ENCODE measurements at places on chromosomes 16 and 17.

- DNase-seq, result no peak
Measured at GRCh38 chr16:20781697-20782096, 17.9 kb downstream of the ACSM3 start.

DNA sequence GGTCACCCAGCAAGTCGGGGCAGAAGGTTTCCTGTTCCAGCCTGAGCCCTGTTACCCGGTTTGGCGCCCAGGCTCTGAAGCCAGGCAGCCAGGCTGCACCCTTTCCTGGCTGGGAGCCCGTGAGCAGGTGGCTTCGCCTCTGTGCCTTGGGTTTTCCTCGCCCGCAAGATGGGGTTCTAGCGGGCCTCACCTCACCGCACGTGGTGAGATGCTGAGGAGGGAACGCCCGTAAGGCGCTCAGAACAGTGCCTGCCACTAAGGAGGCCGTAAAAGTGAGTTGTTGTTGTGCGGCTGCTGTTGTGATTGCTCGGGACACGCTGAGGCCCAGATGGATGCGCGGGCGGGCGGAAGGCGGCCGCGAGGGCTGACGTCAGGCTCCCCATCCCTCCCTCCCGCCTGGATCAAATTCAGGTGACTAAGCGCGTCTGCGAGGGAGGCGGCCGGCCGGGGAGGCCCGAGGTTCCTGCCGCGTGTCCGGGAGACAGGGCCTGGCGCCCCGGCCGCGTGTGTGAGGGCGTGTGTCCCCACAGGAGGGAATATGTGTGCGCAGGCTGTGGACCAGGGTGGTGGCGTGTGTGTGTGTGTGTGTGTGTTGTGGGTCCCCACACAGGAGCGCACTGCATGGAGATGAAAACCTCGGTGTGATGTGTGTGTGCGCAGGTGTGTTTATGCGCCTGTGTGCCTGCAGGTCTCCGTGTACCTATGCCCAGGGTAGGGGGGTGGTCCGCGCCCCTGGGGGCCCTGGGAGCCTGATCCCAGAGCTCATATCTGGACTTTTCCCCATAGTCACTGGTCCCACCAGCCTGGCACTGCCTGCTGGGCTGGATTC is 4.3 kb downstream of the CAMKK1 start:
- DNase-seq, result peak; percentile 93

GRCh38 chr17:9890124-9890523 is 14.9 kb downstream of the RCVRN start:
- peak; percentile 63 for DNase-seq

- no peak for DNase-seq
Measured at GRCh38 chr16:86396901-86397311, 113.4 kb upstream of the FOXF1 start.

Measured in right cardiac atrium (tissue), 5 donors.